ENCODE measurements at places on chromosomes 1 and 21.

GRCh38 chr1:15825800-15826199 lies 18.4 kb upstream of the UQCRHL start:
- no peak for DNase-seq

GRCh38 chr1:236287757-236288619 lies 6.2 kb upstream of the ERO1B start:
- no peak for DNase-seq

GRCh38 chr1:41535276-41535675 lies 50.8 kb upstream of the EDN2 start:
- no peak for DNase-seq

GRCh38 chr1:21318714-21319159 lies 28.5 kb upstream of the ECE1 start:
- DNase-seq = no peak

DNA sequence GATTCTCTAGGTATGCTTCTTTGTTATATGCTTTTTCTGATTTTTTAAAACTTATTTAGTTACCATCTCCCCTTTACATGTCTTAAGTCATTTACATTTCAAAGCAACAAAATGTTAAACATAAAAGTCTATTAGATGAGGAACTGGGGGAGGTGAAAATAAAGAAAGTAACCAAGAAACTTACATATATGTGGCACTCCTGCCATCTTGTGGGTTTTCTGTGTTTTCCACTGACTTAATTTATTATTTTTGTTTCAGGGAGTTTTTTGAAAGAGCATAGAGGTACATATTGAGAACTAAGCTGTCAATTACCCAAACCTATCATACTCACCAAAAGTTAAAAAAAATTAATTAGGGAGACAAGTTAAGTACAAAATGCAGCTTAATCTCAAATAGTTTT lies 1531.1 kb downstream of the MRPL39 start:
- DNase-seq = no peak

DNA sequence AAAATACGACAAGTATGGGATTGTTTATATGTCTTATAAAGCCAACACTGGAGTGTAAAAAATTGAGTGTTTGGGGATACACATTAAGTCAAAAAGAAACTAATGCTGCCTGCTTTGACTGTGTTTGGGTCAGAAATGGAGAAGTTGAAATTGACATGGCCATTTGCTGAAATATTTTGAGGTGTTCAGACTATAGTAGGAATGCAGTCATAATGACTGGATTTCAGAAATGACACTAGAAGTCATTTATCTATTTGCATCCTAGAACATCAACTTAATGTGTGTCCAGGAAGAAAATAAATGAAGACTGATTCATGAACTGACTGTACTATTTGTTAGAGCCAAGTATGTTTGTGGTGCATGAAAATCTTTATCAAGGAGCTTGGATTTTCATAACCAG lies 28.4 kb downstream of the RASAL2 start:
- DNase-seq = no peak

- no peak for DNase-seq
Measured at GRCh38 chr1:162285149-162285561, 91.5 kb downstream of the SPATA46 start.

- no peak for DNase-seq
Measured at GRCh38 chr1:172378109-172378760, 42.2 kb upstream of the C1orf105 start.

DNA sequence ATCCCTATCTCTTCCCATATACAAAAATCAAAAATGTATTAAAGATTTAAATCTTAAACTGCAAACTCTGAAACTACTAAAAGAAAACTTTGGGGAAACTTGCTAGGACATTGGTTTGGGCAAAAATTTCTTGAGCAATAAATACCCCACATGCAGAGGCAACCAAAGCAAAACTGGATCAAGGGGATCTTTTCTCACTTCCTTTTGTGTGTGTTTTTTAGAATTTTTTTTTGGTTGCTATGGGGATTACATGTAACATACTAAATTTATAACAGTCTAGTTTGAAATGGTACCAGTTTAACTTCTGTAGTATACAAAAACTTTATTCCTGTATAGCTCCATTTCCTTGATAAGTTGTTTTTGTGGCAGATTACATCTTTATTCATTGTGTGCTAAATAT lies 16.8 kb downstream of the MAST2 start:
- DNase-seq = no peak

- no peak for DNase-seq
Measured at GRCh38 chr1:1155258-1155657, 18.4 kb upstream of the TTLL10 start.

DNA sequence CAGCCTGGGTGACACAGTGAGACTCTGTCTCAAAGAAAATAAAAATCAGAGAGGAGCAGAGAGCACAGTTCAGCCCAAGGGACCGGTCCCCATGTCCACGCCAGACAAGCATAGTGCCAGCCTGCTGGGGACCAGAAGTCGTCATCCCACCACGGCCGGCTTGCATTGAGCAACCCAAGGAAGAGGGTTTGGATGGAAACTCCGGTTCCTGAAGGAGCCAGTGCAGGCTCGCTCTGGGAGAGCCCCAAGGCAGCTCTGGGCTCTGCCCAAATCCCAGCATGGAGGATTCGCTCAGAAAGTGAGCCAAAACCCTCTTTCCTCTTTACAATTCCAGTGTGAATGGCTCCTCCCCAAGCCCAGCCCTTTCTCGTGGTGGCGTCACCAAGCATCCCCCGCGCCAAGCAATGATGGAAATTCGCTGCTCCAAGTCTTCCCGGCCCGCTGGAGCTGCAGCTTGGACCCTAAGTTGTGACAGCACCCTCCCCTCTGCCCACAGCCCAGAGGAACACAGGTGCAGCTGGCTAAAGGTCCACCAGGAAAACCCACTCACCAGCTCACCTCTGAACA lies 64.1 kb upstream of the SLC25A33 start:
- DNase-seq = no peak

GRCh38 chr1:161193561-161194235 lies 5.2 kb downstream of the ADAMTS4 start:
- DNase-seq = no peak

- DNase-seq = no peak
Measured at GRCh38 chr1:19040010-19040680, 83.7 kb upstream of the IFFO2 start.

GRCh38 chr1:158583962-158584361 lies 4.3 kb upstream of the OR10X1 start:
- no peak for DNase-seq

DNA sequence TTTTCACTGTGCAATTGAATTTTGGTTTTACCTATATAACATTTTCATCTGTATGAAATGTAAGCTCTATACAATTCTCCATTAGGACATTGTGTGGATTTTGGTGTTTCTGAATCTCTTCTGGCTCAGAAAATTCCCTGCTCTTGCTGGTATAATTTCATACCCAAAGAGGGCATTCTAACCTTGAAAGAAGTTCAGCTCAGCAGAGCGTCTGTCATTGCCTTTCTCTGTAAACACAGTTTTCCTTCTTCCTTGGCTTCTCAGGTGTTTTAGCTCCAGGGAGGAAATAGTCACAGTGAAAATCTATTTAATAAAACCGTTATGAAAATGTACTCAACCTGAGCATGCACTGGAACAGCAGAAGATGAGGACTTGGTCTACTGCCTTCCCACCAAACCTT lies 16.0 kb downstream of the DISC1 start:
- no peak for DNase-seq

DNA sequence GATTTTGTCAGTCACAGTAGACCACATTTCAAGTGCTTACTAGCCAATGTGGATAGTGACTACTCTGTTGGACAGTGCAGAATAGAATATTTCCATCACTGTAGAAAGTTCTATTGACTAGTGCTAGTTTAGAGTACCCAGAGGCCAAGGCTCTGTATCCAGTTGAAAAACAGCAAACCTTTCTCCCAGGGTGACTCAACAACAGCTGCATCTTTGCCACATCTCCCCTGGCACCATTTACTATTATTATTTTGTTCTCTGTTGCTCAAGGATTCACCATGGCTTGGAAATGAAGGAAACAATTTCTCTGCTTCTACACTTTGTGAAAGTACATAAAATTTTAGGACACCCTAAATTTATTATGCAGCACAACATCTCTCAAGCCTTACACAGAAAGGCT lies 85.3 kb upstream of the WDR26 start:
- no peak for DNase-seq
